Activated CD4-positive, alpha-beta T cell treated with anti-CD3 and anti-CD28 coated beads, Interleukin-2, amount 50 U/mL, for 48 hours (primary cell): ENCODE measurements at places on chromosomes 1 and 21.

GRCh38 chr1:58932859-58933598, 149.2 kb upstream of the JUN start:
- no peak for DNase-seq

DNA sequence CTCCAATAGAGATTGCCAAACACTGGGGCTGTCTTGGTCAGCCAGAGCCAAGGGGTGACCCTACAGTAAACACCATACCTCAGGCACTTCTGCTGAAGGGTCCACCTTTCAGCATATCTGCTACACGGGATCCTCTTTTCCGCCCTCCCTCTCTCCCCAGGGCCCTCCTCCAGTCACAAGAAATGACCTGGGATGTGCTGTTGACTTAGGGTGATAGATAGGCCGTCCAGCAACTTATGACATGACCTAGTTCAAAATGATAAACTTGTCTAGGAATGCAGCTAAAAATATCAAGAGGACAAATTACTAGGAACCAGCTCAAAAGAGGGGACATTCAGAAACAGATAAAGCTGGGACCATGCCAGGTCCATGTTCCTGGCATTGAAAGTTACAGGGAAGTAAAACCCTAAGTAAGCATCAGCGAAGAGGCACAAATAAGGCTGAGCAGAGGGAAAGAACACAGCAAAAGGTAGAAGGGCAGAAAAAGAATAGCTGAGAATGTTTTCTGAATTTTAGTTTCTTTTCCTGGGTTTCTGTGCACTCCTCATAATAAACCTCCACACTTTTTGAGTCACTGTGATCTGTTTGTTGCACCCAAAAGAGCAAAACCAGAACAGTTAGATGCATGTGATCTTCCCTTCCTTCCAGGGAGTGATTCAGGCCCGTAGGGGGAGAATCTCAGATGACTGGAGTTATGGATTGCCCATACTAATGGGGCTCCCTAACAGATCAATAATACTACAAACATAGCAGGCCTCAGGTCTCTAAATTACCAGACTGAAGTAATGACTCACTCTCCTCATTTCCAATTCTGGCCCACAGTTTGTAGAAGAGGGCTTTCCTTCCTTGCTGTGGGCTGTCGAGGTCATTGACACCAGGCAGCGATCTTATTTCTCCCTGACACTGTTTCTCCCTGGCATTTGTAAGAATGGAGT, 48.9 kb upstream of the F3 start:
- no peak for DNase-seq

- no peak for DNase-seq
Measured at GRCh38 chr1:108071601-108072000, 106.6 kb upstream of the VAV3 start.

GRCh38 chr1:204731509-204731908, 46.0 kb upstream of the LRRN2 start:
- DNase-seq: no peak
